ENCODE measurements at places on chromosomes 3 and 15.

DNA sequence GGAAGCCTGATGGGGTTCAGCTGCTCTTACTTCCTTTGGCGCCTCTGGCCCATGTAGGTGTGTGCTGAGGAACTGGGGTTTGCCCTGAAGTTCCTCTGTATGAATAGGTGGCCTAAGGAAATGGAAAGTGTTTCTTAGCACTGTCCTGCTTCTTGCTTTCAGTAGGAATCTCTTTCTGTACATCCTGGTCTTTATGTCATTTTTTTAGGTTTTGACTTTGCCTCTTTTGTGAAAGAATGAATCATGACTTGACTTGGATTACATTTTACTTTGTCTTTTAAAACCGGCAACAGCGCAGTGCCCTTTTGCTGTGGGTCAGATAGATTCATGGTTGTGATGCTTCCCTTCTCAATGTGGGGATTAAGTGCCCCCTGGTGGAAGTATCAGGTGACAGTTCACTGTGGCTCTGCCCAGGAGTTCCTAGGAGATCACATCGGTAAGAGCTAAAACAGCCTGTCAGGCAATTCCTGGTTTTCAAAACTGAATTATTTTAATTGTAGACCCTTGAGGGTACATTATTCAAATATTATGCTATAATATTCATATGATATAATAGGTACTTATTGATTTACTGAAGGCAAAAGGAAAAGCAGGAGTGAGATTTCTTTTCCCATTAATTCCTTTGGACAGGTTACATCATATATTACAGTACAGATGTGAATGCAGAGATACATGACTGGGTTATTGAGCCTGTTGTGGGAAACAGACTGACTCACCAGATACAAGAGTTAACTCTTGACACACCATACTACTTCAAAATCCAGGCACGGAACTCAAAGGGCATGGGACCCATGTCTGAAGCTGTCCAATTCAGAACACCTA lies 95.4 kb downstream of the HCN4 start:
- no peak for DNase-seq

GRCh38 chr3:63940389-63940757 lies 28.2 kb upstream of the SCAANT1 start:
- DNase-seq, result no peak

DNA sequence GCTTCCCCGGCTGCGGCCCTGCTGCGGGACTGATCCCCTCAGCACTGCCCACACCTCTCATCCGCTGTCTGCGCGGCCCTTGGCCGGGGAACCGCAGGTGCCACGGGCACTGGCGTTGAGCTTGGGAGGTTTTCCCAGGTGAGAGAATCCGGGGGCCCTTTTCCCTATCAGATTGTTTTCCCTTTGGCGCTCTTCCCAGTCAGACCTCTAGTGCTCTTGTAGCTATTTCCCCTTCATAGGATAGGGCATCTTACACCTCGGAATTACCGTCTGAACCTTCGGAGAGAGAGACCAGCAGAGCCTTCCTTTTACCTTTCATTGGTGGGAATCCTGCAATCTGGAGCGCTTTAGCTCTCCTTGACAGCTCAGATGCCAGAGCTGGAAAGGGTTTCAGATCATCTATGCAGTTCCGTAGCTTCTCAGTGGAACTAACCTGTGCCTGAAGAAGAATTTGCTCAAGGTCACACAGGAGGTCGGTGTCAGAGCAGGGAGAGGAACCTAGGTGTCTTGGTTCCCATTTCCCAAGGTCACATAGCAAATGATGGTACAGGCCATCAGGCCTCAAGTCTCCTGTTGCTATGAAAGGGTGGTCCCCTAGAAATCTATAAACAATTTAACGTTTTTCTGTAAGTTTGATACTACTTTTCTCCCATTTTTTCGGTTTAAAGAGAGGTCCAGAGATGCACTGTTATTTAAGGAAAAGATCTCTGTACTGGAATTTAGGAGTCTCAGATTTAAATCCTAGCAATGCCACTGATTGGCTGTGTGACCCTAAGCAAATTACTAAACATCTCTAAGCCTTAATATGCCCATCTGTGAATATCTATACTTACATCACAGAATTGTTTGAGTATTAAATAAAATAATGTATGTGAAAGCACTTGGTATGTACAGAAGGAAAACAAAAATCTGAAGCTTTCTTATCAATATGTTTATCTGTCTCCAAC lies 916 bp downstream of the IDH3A start:
- DNase-seq, result no peak

DNA sequence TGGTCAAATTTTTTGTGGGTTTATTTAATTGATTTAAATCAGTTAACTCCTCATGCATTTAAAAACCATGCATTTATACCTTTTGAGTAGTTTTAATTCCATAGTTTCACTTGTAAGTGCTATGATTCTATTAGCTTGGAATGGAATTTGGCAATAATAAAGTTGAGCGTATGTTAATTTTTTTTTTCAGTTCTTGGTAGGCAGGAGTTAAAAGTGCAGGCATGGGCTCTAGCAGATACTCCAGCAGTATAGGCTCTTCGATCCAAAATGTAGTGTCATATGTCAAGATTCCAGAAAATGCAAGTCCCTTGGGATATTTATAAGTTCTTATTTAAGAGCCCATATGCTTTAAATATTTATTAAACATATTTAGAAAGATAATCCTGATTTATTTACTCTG lies 70.3 kb downstream of the LYSMD4 start:
- no peak for DNase-seq

DNA sequence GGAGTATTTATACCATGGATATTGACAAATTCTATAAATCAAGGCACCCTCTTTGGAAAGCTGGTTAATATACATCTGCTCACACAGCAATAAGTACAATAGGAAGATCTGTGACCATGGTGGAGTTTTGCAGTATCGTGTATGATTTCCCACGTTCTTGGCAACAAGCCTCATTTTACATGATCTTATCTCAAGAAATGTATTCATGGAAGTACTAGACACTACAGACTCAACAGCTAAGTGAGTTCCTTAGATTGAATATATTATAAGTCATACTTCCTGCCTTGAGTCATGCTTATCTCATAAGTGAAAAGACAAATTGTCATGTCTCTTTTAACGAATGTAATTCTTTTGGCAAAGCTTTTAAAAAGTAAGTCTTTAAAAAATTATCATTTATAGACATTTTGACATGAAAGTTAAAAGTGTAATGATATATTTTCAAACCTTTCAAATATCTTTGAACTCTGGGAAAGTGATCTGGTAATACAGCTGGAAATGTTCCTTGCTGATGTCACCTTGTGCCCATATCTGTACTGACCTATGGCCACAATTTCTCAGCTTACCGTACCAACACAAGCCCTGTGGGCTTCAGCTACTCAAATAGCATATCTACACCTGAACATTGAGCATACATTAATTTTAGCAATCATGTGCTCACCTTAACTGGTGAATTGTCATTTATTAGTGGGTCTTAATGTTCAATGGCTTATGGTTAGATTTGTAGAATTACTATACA lies 130.3 kb upstream of the TMC3 start:
- no peak for DNase-seq

DNA sequence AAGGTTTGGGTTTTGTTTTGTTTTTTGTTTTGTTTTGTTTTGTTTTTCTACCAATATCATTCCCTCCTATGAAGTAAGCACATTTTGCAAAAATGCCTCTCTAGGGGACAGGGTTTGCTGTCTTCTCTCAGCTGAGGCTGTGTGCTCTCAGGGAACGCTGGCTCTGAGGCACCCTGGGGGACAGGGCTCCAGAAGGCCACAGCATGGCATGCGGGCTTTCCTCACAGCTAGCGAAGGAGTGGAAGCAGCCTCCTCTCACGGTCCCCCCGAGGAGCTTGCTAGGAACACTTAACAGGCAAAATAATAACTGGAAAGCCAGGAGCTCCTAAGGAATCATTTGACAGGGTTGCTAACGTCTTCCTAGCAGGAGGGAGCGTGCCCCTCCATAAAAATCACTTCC lies 227.7 kb upstream of the ST8SIA2 start:
- DNase-seq, result no peak

GRCh38 chr3:21642433-21642832 lies 108.6 kb downstream of the ZNF385D start:
- no peak for DNase-seq

- no peak for DNase-seq
These were observed 73.8 kb downstream of the MB21D2 start for GRCh38 chr3:192843723-192844485.

- DNase-seq, result no peak
These were observed 462.8 kb upstream of the DPH6 start for GRCh38 chr15:36008719-36009118.

- no peak for DNase-seq
These were observed 152.5 kb upstream of the NPHP3 start for GRCh38 chr3:132874701-132875100.

GRCh38 chr3:194998417-194998816 lies 272.5 kb downstream of the XXYLT1 start:
- no peak for DNase-seq

- DNase-seq, result no peak
These were observed 30.3 kb downstream of the SUCLG2 start for GRCh38 chr3:67624078-67624477.

GRCh38 chr3:189305412-189305811 lies 133.6 kb downstream of the TPRG1 start:
- DNase-seq, result no peak

- no peak for DNase-seq
These were observed 7.1 kb downstream of the LRRK1 start for GRCh38 chr15:100926258-100926657.

DNA sequence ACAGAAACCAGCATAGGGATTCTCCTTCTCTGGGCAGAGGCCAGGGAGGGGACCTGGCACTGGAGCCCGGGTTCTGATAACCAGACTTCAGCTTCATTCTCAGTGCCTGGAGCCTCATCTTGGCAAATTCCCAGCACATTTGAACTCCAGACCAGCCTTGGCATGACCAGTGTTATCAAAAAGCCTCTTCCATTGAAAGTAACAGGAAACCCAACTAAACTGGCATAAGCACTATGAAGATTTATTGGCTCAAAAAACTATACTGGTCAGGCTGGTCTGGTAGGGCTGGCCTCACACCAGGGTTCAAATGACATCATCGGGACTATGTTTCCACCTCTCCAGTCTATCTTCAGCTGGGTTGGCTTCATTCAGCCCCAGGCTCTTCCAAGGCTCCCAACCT lies 48.1 kb upstream of the THUMPD3 start:
- DNase-seq, result no peak

DNA sequence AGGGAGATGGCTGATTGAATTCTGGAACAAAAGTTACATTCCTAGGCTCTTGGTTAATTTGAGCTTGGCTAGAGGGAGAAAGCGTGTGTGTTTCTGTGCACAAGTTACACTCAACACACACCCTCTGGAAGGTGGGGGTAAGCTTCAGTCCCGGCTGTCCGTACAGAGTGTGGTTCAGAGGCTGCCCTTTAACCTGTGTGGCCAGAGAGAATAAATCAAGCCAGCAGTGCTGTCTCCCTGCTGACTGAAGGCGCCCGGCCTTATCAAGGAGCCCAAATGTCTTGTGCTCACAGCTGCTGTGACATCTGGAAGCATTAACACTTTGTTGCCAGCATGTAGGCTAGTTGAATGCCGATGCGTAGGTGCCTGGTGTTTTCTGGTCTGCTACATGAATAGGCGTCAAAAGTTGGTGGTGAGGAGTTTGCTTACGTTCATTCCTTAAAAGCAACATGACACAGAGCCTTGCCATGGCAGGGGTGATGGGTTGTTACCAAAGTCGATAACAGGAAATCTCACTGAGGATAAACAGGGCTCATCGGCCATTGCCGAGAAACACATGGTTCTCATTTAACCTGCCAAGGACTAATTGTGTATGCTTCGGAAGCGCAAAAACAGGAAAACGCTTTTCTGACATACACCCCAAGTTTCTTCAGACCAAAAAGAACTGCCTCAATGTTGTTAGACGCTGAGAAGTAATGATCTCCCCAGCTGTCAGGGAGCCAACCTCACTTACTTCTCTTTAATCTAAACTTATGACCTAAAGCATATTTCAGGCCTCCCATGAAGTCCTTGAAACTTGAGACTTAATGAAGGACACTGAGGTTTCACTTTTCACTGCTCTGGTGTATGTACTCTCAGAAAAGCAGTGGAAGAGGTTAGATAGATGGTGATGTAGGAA lies 95.8 kb upstream of the CTDSPL start:
- DNase-seq, result no peak

GRCh38 chr3:6622712-6623111 lies 238.2 kb upstream of the GRM7 start:
- DNase-seq, result no peak

DNA sequence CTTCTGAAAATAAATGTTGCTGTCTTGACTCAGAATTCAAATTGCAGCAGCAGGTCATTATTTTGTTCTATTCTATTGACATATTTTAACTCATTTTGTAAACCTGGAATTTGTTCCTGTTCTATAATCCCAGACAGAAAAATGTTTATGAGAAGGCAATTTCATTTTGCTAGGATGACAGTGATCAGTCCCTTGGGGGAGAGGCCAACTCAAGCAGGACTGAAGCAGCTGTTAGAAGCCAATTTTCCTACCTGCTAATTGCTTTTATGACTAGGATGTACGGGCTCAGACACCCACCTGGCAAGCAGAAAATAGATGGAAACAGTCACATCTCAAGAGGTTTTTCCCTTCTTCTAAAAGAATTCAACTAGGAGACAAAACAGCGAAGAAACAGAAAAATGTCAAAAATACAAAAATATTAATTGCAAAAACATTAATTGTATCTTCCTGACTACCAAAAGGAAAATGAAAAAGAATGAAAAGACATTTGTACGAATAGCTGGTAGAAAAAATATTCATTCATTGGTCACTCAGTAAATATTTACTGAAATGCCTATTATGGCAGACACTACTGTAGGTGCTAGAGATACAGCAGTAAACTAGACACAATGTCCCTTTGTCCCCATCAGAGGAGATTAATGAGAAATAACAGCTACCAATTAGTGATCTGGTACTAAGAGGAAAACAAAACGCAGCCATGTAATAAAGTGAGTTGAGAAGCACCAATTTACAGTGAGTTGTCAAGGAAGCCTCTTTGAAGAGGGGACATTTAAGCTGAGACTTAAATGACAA lies 73.5 kb downstream of the PEAK1 start:
- no peak for DNase-seq

DNA sequence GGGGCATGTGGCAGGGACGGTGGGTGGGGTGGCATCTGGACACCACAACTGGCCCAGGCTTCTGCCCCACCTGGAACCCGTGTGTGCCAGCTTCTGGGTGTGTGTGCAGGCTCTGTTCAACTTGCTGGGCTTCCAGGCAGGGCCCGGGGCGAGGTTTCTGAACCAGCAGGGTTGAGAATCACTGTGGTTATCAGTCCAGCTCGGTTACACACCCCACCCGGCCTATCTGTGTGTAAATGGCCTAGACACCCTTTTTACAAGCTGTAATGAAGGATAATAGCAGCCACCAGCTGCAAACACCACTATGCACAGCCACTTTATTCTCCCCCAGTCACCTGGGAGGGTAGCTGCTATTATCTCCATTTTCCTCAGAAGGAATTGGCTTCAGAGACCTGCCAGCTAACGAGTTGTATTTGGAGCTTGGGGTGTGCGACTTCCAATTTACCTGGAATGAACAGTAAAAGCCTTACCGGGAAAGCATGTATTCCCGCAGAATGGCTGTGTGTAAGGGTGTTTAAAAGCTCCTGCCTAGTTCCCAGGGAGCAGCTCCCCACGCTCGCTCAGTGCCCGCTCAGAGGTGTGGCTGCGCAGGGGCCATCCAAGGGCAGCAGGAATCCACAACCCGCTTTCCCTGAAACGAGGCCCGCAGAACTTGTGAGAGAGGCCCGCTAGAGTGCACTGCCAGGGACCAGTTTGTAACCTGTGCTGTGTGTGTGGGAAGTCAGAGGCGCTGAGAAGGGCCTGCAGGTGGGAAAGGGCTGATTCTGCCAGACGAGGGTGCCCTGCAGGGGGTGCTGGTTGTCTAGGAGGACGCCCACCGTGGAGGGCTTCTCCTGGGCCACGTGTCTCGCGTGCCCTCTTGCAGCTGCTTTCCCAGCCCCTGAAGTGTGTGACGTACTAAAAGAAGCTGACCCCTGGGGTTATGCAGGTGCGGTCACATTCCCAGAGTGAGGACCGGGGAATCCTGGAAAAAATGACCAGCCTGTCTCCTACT lies 83.5 kb downstream of the C3orf70 start:
- DNase-seq, result no peak
